ENCODE measurements at places on chromosomes 13 and 19.

DNA sequence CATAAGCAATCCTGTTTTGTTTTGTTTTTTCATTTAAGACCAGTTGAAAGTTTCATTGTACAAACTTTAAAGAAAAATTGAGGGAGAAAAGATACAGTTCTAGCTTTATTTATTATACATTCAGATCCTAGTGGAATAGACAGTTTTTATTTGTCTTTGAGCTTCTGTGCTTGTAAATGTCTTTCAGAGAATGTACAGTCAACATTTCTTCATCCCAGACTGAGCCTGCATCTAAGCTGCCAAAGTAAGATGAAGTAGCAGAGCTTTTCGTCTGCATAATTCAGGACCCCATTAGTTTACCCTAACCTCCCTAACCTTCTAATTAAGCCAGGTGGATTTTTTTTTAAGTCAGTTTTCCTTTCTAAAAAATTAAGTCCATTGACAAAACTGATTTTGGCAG, 516.7 kb upstream of the HTR2A start:
- no peak for DNase-seq

DNA sequence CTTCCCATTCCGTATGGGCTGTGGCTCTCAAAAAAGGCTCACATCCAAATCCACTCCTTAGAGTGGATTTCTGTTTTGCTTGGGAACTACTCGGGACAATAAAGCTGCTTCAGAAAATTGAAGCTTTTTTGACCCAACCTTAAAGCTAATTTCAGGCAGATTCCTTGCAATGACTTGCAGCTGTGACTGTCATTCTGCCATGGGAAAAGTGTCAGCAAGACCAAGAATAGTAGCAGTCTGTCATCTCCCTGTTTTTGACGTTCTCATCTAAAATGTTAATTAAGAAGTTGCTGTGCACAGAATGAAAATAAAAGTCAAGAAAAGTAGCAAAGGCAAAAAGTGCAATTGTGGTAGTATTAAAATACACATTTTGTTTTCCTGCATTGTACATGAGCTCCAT, 304.7 kb downstream of the COG6 start:
- DNase-seq = no peak

DNA sequence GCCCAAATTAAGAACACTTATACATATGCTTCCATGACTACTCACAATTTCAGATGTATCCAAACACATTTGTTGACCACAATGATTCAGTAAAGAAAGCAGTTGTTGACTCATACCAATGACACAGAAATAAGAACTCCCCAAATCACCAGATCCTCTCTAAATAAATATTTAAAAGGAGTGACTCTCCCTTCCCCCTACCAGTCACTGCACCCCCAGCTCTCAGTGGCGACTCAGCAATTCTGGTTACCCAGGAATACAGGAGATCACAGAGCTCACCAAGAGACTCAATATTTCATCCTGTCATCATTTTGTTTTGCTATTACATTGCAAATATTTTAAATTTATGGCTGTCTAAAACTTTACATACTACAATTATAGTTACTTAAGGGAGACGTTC, 131.5 kb downstream of the RGCC start:
- no peak for DNase-seq

DNA sequence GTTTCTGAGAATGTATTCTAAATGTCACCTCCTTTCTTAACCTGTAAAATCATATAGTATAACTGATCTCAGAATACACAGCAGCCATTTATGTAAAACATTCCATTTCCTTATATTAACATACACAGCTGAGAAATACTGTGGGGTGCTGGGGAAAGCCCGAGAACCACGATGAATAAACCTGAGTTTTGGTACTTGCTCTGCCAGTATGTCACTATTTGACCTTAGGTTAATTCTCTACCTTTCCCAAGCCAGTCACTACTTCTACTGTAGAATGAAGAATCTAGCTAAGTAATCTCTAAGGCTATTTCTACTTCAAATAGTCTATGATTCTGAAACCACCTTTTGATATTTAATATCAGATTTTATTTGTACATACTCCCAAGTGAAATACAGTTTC, 173.7 kb downstream of the TBC1D4 start:
- no peak for DNase-seq

DNA sequence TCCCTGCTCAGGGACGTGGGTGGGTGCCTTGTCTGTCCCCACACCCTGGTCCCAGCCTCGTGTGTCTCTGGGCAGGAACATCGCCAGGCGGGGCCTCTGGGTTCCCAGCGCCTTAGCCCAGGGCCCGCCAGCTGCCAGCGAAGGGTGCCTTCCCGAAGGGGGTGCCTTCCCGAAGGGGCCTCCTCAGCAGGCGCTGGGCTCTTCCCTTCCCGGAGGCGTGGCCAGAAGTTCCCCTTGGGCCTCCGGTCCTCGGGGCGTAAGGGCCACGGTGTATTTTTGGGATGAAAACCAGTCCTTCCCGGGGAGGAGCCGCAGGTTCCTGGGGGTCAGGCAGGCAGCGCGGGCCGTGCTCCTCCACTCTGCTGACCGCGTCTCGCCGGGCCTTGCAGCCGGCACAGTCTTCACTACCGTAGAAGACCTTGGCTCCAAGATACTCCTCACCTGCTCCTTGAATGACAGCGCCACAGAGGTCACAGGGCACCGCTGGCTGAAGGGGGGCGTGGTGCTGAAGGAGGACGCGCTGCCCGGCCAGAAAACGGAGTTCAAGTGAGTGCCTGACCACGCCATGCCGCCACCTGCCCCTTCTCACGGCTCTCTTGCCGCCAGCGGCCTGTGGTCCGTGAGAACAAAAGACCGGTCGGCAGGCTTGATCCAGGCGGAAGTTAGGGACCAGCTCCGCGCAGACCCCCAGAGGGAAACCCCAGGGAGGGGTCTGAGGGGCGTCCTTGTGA, 6.9 kb downstream of the BSG start:
- DNase-seq = no peak
